ENCODE measurements at places on chromosomes 11 and 22. TPM values are rescaled to one million over a fixed set of nuclear protein-coding genes. Genes with fewer than 3 reads are reported as not detected.

The KDM4E gene
- total RNA-seq, result not detected

The VSIG2 gene
- not detected for total RNA-seq

The TMEM121B gene
- 0.13 TPM for total RNA-seq

The UBQLNL gene
- total RNA-seq, result 0.06 TPM

The MYOD1 gene
- total RNA-seq, result 421 TPM

The HSPB2 gene
- 1.6 TPM for total RNA-seq

The F2 gene
- not detected for total RNA-seq

The OR5B21 gene
- total RNA-seq, result not detected

The POU2AF1 gene
- total RNA-seq, result not detected

The FOLH1 gene
- total RNA-seq, result not detected

The RASGRP2 gene
- total RNA-seq, result 0.23 TPM

The NXPE4 gene
- total RNA-seq, result not detected

The OR4D6 gene
- total RNA-seq, result not detected

The DEFB131B gene
- total RNA-seq, result not detected

- peak; percentile 22 for DNase-seq
Measured at GRCh38 chr11:64007160-64007628, 21.0 kb downstream of the OTUB1 start.

- no peak for DNase-seq
Measured at GRCh38 chr22:26660961-26661578, 3.7 kb downstream of the MIAT start.

GRCh38 chr11:69245041-69245440 is 48.9 kb upstream of the MYEOV start:
- DNase-seq, result no peak

DNA sequence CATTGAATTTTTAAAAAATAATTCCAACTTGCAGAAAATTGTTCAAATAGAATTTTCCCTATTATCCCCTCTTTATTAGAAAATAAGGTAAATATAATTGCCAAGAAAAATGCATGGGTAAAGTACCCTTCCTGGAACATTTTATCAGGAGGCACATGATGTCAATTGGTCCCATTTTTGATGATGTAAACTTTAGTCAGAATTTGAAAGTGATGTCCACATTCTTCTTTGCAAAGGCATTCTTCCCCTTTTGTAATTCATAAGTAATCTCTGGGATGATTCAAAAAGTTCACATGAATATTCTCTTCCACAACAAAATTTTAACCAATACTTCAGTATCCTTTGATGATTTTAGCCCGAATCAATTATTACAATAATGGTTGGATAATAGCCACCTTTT is 86.9 kb upstream of the ANO3 start:
- DNase-seq, result peak; percentile 35

DNA sequence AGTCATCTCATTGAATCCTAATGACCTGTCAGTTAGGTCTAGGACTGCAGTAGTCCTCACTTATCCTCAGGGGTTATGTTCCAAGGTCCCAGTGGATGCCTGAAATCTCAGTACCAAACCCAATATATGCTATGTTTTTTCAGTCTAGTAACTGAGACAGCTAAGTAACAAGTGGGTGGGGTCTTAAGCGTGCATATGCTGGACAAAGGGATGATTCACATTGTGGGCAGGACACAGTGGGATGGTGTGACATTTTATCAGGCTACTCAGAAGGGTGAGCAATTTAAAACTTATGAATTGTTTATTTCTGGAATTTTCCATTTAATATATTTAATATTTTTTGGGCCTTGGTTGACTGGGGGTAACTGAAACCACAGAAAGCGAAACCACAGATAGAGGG is 29.0 kb downstream of the DDX10 start:
- peak; percentile 80 for DNase-seq

DNA sequence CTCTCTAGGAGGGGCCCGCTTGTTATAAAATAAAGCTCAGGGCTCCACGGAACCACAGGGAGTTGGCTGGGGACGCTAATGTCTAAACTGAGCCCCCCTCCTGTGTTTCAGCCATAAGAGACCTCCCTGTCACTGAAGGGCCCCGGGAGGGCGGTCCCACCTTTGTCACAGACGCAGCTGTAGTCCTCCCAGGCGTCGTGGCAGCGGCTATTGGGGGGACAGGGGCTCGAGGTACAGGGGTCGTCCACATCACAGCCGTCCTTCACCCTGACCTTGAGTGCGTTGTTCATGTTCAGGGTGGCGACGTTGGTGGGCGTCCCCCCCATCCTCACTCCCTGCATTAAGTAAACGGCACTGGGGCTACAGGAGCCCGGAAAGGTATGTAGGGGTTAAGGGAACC is 62.0 kb downstream of the TRMU start:
- no peak for DNase-seq

- peak; percentile 71 for DNase-seq
Measured at GRCh38 chr11:111729071-111729830, 36.9 kb downstream of the PPP2R1B start.

DNA sequence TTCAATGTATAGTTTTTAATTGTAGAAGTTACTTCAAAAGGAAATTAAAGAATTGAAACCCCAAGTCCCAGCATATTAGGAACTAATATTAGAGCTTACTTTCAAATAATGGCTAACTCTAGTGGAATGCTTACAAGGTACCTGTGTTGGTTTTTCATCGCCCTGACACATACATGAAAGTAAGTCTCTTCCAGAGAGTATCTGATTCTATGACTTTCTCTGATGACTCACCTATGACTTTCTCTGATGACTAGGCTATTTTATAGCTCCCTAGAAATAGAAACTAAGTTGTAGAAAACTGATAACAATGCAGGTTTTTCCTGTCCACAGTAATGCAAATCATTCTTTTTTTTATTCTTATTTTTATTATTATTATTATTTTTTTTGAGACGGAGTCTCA is 33.6 kb upstream of the MMP7 start:
- DNase-seq, result peak; percentile 82

DNA sequence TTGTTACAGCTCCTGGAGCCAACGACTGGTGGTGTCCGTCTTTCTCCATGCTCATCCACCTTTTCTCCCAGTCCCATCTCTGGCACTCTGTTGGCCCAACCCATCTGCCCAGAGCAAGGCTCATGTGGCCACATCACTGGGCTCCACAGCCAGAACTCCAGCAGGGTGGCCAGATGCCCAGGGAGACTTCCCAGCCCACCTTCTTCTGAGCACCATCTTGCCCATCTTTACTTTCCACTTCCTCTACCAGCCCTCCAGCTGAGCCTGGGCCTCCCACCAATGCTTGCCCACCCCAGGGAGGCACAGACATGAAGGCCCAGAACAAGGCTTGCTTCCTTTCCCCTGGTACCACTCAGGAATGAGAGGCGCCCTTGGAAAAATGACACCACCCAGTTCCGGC is 116.8 kb downstream of the BUD13 start:
- no peak for DNase-seq

GRCh38 chr11:121250843-121251242 is 41.7 kb upstream of the SC5D start:
- peak; percentile 43 for DNase-seq

DNA sequence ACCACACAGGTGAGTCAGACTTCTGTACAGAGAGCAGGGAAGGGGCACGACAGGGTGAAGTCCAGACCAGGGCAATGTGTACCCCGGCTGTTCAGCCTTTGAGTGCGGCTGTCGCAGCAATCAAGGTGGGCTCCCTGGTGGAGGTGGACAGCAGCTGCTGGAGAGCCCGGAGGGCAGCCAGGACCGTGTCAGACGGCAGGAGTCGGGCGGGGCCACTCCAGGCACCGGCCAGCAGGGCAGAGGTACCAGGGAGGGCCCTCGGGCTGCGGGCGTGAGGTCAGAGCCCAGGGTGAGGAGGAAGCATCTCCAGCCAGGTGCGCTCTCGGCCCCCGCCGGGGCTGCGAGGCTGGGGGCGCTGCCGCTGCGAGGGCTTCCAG is 802 bp upstream of the PIM3 start:
- peak; percentile 64 for DNase-seq

GRCh38 chr22:42700355-42700754 is 20.3 kb downstream of the A4GALT start:
- no peak for DNase-seq

DNA sequence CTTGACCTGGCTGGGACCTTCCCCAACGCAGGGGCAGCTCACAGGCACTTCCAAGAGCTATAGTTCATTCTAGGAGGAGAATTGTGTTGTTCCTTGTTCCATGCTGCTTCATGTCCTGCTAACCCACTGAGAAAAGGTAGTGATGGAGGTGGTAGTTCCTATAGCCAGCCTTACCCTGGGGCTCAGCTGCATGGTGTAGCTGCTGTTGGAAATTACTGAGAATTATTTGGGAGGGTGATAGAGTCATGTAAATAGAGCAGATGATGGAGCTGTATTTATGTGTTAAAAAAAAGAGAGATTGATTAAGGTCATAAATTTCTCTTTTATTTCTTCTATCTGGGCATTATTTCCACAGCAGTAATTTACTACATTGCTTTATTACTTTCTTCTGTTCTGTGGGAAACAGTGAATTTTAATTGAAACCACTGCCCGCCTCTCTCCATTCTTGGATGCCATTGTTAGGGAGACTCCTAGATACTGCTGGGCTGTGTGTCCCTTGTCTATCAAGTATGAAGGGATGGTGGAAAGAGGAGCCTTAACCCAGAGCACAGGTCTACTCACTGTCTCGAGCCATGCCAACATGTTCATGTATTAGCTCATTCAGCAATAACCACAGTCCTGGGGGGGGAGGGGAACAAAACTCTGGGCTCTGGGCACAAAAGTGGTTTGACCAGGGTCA is 309.2 kb downstream of the FAT3 start:
- no peak for DNase-seq

DNA sequence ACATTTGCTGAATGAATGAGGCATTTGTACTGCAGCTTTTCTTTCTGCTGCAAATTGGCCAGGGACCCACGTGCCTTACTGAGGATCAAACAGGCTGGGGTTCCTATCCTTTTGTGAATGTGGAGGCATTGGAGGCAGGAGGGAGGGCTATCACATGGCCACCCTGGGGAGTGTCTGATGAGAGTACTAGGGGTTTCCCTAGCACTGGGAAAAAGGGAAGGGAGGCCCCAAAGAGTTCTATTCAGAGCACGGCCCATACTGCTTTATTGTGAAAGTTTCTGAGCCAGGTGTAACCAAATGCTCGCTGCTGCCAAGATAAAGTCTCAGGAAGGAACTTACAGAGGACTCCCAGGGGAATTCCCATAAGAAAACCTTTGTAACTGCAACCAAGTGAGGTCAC is 78.4 kb upstream of the ANO1 start:
- DNase-seq, result no peak

GRCh38 chr11:107598225-107599139 is 7.5 kb downstream of the ELMOD1 start:
- DNase-seq, result peak; percentile 28

- DNase-seq, result no peak
Measured at GRCh38 chr11:128291007-128291406, 296.4 kb downstream of the ETS1 start.

GRCh38 chr11:125111001-125111342 is 454 bp downstream of the TMEM218 start:
- peak; percentile 10 for DNase-seq

DNA sequence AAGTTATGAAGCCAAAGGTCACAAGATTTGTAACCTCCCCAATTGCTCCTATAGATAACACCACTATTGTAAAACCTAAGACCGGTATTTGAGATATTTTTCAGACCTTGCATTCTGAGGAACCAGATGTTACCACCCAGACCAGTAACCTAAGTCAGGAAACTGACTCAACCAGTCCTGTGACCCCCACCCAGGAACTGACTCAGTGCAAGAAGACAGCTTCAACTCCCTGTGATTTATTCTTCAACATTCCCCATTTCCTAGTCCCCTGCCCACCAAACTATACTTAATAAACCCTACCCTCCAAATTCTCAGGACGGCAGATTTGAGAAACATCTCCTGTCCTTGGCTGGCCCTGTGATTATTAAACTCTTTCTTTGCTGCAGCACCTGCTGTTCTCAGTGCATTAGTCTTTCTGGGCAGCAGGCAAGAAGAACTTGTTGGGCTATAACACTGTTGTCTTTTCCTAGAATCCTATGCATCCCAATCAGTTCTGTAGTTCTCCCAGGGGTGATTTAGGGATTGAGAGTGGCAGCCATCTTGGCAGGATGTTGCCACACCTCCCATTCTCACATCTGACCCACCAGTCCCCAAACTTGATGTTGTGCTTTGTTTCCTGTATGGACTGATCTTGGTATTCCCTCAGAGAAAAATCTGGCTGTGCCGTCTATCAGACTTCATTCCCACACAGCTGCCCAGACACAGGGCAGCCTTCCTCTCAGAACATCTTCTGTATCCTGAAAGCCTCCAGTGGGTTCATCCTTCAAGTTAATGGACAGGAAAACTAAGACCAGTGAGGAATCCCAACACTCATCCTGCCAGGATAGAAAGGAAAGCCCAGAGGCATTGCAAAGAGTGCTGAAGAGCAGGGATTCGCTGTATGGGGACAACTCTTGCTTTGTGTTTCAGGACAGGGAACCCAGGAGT is 104.0 kb downstream of the PDE2A start:
- DNase-seq, result peak; percentile 65

GRCh38 chr11:108593923-108594434 is 411 bp upstream of the EXPH5 start:
- no peak for DNase-seq

DNA sequence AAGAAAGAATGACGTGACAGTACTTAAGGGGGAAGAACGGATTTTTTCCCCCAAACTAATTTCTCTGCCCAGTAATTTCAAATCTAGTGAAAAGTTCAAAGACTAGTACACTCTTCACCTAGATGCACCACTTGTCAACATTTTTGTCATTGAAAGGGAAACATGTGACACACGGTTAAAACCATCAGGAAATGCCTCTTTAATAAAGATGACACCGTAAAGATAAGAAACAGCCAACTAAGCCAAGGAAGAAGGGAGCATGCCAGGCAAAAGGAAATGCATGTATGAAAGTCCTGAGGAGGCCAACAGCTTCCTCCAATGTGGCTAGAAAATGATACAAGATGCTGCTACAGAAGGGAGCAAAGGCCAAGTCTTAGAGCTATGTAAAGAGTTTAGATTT is 49.4 kb downstream of the RSF1 start:
- no peak for DNase-seq

DNA sequence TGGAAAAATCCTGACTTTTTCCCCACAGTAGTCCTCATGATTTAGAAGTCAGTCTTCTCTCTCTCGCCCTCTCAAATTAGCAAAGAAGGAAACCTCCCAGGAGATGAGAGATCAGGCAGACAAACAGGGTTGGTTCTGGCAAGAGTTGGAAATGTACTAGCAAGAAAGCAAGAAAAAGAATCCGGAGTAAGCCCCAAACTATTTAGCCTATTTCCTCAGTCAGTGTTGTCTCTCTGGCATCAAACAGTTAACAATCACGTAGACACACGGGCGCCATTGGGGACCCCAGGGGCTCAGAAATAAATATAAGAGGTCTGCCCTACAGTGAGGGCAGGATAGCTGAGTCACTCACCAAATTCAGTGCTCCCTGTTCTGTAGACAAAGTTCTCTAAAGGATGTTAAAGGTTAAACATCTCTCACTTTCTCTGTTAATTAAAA is 4.7 kb downstream of the C11orf52 start:
- DNase-seq, result no peak
